NCI-H1092 treated with DMSO at 0.1 percent for 48 hours (cell line): ENCODE measurements at places on chromosomes 1 and 21.

- no peak for DNase-seq
These were observed 176.7 kb downstream of the GALNT2 start for GRCh38 chr1:230243583-230244353.

DNA sequence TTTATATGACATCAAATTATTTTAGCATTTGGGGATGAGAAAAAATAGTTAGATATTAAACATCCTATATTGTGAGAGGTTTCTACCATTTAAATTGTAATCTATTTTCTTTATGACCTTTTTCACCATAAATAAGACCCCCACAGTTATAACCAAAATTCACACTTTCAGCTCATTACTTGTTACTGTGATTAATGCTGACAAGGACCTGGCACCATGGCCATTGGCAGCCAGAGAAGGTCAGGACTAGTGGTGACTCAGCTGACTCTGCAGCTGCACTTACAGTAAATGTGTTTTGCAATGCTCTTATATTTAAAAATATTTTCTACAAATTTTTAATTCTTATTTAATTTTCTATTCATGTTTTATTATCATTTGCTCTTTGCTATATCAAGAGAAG is 133.3 kb upstream of the C1orf105 start:
- no peak for DNase-seq

GRCh38 chr1:55250399-55251075 is 35.4 kb upstream of the USP24 start:
- DNase-seq = no peak

GRCh38 chr1:154729031-154729442 is 121.1 kb upstream of the ADAR start:
- DNase-seq = no peak

DNA sequence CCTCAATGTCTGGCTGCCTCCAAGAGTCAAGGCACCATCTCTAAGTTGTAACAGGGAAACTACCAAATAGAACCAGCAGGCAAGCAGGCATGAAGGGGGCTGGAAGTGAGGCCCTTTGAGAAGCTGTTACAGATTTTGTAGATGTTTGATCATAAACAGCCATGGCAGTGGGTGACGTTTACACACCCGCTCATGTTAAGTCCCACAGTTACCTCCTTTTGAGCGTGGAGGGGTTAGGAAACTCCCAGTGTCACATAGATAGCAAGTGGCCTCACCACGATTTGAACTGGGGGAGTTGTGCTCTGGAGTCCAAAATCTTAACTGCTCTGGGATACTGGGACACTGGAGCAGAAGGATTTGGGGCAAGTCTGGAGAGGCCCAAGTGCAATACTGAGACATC is 192.4 kb downstream of the HIVEP3 start:
- no peak for DNase-seq

- DNase-seq = no peak
These were observed 210.8 kb upstream of the CACYBP start for GRCh38 chr1:174788981-174789380.

DNA sequence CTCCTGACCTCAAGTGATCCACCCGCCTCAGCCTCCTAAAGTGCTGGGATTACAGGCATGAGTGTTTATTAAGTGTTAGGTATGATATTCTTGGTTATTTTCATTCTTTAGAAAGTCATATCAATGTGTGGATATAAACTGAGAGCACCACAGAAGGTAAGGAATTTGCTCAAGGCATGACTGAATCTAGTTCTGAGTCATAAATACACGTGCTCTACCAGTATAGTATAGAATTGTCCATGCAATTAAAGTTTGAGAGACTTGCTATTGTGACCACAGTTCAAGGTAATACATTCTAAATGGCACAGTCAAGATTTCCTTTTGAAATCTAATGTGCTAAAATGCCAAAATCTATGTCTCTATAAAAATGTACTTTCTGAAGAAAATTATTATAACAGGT is 401.1 kb upstream of the CHRM3 start:
- DNase-seq = no peak

GRCh38 chr1:221911714-221912113 is 169.8 kb upstream of the DUSP10 start:
- no peak for DNase-seq

- DNase-seq = no peak
These were observed 69.0 kb downstream of the PGBD5 start for GRCh38 chr1:230356869-230357794.

DNA sequence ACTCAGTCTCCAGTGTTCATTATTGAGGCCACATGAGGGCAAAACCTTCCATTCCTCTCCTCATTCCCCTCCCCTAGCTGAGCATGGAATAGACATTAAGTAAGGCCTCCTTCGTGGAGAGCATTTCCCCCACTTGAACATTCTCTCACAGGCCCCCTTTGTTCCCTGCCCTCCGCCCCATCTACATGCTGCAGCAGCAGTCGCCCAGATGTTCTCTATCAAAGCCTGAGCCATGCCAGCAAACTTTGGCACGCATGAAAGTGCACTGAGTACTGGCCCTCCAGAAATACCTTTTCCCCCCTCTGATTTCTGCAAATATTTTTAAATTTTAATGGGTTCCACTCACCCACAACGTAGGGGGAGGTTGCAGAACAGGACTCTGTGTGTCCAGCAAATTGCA is 20.9 kb upstream of the GORAB start:
- DNase-seq = no peak
